ENCODE measurements at places on chromosomes 1 and 21. TPM values are rescaled to one million over a fixed set of nuclear protein-coding genes. Genes with fewer than 3 reads are reported as not detected.

DNA sequence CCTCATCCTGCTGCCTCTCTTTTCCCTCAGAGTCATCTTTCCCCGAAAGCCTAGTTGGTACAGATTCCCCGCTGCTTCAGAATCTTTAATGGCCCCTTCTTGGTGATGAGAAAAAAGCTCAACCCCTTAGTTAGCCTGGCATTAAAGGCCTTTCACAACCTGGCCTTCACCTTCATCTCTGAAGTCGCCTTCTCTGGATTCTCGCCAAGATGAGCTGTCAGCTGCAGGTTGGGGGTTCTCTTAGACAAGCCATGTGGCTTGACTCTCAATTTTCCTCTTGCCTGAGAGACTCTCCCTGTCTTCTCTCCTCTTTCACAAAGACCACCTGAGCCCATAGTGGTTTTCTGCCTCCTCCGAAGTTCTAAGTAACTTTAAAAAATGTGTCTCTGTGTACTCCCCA, 15.5 kb upstream of the DISC1 start:
- DNase-seq: no peak

- no peak for DNase-seq
These were observed 7.7 kb upstream of the HPCA start for GRCh38 chr1:32878637-32879041.

- DNase-seq: no peak
These were observed 356 bp downstream of the TSPAN1 start for GRCh38 chr1:46175243-46175642.

DNA sequence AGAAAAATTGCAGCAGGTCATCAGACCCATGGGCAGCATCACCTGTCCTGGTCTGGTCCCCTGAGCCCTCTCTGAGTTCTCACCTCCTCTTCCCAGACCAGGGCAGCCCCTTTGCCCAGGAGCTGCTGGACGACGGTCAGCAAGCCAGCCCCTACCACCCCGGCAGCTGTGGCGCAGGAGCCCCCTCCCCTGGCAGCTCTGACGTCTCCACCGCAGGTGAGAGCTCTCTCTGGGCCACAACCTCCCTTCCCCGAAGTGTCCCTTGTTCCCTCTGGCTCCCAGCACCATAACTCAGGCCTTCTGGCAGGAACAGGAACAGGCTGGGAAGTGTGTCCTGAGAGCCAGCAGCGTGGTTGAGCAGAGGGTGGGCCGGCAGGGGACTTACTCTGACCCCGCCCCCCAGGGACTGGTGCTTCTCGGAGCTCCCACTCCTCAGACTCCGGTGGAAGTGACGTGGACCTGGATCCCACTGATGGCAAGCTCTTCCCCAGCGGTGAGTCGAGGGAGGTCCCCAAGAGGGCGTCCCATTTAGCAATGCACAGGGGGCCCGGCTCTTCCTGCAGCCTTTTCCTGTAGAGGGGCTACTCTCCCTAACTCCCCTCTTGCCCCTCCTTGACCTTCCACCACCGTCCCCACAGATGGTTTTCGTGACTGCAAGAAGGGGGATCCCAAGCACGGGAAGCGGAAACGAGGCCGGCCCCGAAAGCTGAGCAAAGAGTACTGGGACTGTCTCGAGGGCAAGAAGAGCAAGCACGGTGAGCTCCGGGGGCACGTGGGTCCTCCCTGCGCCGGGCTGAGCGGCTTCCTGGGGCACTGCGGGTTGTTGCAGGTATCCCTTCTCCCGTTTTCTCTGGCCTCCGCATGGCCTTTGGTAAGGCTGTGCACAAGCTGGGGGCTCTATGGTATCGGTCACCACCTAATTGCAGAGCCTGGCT, 2.4 kb downstream of the ELF3 start:
- no peak for DNase-seq

DNA sequence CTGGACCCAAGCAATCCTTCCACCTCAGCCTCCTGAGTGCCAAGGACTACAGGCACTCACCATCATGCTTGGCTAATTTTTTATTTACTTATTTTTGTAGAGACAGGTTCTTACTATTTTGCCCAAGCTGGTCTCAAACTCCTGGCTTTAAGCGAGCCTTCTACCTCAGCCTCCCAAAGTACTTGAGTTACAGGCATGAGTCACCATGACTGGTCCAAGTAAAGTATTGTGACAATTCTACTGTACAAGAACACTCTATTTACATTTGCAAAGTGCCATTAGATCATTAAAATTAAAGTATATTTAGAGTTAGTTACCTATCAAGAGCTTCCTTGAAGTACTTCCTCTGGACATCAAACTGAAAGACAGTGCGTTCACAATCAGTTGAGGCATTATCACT, 44.8 kb downstream of the NRDC start:
- peak; percentile 27 for DNase-seq

- DNase-seq: no peak
These were observed 67.1 kb upstream of the PTGFRN start for GRCh38 chr1:116842654-116843053.

DNA sequence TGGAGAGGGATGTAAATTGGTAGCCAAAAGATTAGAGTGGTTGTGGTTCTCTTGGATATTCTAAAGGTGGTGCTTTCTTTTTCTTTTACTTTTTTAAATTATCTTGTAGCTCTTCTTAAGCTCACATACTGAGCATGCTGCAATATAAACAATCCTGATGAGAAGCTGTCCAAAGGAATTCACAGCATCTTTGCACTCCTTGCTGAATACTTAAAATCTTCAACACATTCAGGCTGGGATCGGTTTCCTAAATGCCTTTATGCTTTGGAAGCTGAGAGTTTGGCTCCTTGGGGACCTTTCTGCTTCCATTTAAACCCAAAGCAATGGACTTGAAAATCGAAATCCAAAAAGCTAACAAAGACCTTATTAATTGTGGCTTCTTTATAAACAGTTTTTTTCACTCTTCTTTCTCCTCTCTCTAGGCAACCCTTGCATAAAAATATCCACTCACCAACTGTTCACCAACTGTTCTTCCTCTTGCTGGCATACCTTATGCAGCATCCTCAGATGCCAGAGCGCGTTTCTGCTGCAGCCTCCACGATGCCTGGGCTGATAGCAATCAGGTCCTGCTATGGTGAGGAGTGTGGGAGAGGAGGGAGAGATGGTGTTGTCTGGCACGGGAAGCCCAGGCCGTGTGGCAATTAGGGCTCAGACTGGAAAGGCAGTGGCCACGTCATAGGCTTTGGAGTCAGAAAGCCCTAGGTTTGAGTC, 535.8 kb upstream of the DAB1 start:
- no peak for DNase-seq

GRCh38 chr1:69833536-69833935, 265.8 kb downstream of the LRRC7 start:
- no peak for DNase-seq

- no peak for DNase-seq
These were observed 157.2 kb upstream of the UBE2U start for GRCh38 chr1:64046243-64046642.

Gene TCHH
- total RNA-seq: under 0.01 TPM

Gene C1QC
- total RNA-seq: not detected

Gene MTX1
- total RNA-seq: 50.0 TPM

Gene FCRL4
- not detected for total RNA-seq

Gene CHIT1
- not detected for total RNA-seq

Gene C1orf56
- 2.9 TPM for total RNA-seq

Measured in HT1080 (cell line).